MCF 10A (cell line): ENCODE measurements at places on chromosomes 5 and 9.

DNA sequence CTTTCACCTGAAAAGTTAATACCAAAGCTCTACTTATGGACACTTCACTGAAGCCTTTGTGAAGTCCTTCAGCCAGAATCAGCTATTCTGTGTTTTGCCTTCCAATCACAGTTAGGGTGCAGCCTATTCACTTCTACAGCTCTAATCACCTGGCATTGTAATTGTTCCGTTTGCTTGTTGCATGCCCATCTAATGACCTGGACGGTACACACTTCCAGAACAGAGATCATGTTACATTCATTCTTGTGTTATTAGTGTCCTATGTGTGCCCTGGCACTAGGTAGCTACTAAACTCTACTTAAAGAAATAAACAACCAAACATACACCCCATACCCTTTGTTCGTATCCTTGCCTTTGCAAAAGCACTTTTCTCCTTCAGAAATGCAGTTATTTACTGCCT lies 1162.9 kb upstream of the WWC1 start:
- H3K27me3 ChIP-seq, result no peaks in the 10 kb centered on the region
- no peaks in the 10 kb centered on the region for H3K36me3 ChIP-seq
- H3K4me3 ChIP-seq, result no peak overlapping the region
- peaks cover 10% of the 10 kb centered on the region for H3K4me1 ChIP-seq
- H3K27ac ChIP-seq, result peak overlapping the region; percentile 14

DNA sequence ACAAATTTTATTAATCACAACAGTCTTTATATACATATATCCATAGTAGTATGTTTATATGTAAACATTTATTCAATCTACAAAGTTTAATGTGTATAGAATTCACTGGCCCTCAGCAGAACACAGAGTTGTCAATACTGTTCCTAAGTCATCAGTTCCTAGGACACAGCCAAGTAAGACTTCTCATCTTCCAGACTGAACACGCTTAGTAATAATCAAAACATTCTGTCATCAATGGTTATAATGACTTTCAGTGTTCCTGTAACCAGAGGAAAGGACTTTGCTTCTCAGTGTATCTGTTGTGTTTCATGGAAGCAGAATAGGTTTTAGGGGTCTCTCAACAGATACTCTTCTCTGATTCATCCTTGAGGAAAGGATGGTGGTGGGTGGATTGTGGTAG lies 82.2 kb downstream of the SMIM23 start:
- H3K27me3 ChIP-seq, result no peaks in the 10 kb centered on the region
- peaks cover 28% of the 10 kb centered on the region for H3K4me1 ChIP-seq
- H3K36me3 ChIP-seq, result peaks cover 66% of the 10 kb centered on the region
- peak overlapping the region; percentile 11 for H3K27ac ChIP-seq

- no peak overlapping the region for H3K27ac ChIP-seq
- H3K4me1 ChIP-seq, result no peaks in the 10 kb centered on the region
- H3K4me3 ChIP-seq, result no peak overlapping the region
- H3K27me3 ChIP-seq, result no peaks in the 10 kb centered on the region
- H3K36me3 ChIP-seq, result no peaks in the 10 kb centered on the region
Observed at GRCh38 chr5:112127861-112128260, 291.2 kb downstream of the EPB41L4A start.

DNA sequence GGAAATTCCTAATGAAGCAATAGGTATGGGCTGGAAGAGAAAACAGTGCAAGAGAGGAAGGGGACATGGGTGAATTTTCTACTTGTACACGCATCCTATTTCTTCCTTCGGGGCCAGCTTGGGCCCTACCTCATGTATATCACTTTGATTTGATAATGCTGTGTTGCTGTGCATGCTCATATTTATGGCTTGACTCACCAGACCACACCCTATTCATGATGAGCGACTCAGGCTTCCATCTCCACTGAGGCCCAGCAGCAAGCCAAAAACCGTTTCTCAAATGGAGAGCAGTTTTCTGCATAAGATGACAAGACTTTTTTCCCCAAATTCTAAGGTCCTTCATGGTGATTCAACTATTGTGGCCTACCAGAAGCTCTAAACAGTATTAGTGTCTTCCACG lies 2039.1 kb upstream of the CDH9 start:
- H3K27me3 ChIP-seq, result no peaks in the 10 kb centered on the region
- H3K27ac ChIP-seq, result peak overlapping the region; percentile 82
- H3K36me3 ChIP-seq, result no peaks in the 10 kb centered on the region
- peak; percentile 54 for DNase-seq
- peaks cover 18% of the 10 kb centered on the region for H3K4me1 ChIP-seq

- H3K36me3 ChIP-seq, result no peaks in the 10 kb centered on the region
- H3K27me3 ChIP-seq, result no peaks in the 10 kb centered on the region
- no peak for DNase-seq
- no peak overlapping the region for H3K4me3 ChIP-seq
- H3K4me1 ChIP-seq, result no peaks in the 10 kb centered on the region
Observed at GRCh38 chr5:98179791-98180755, 593.4 kb upstream of the RGMB start.

- H3K27me3 ChIP-seq, result no peaks in the 10 kb centered on the region
- H3K4me3 ChIP-seq, result no peak overlapping the region
- no peak for DNase-seq
- peaks cover 7% of the 10 kb centered on the region for H3K36me3 ChIP-seq
- H3K4me1 ChIP-seq, result peaks cover 53% of the 10 kb centered on the region
- H3K27ac ChIP-seq, result no peak overlapping the region
Observed at GRCh38 chr5:61412361-61412760, 80.3 kb downstream of the ZSWIM6 start.

GRCh38 chr5:61811052-61811451 lies 479.0 kb downstream of the ZSWIM6 start:
- no peak overlapping the region for H3K27ac ChIP-seq
- no peak overlapping the region for H3K4me3 ChIP-seq
- DNase-seq, result no peak
- H3K27me3 ChIP-seq, result no peaks in the 10 kb centered on the region
- H3K4me1 ChIP-seq, result peaks cover 25% of the 10 kb centered on the region
